ENCODE measurements at places on chromosomes 12 and 14.

DNA sequence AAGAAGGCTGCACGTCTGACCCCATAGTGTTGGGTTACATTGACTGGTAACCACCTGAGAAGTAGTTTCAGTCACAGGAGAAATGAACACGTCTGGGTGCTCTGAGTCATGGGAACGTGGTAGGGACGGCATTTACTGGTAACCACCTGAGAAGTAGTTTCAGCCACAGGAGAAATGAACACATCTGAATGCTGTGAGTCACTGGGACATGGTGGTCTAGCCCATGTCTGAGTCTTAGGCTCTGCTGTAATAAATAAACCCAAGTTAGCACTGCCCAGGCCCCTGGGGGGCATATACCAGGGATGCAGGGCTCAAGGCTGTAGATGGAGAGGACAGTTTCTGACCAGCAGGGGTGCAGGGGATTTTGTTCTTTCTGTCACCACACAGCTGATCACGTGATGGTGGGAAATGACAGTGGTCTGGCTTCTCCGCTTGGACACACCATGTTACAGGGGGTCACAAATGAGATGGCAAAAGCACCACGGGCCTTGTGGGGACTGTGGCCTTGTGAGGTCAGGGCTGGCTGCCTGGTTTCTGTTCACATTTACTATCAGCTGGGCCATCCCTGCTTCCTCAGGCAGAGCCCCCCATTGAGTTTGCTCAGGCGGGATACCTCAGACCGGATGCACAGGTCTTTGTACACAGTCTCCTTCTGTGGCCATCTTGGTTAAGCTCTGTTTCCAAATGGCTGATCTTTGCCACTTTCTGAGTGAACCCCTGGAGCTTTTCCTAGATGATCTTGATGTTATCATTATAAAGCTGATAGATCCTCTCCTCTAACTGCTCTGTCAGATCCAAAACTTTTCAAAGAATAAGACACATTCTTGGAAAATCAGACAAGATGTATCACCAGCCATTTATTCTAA lies 9.8 kb upstream of the C12orf42 start:
- no peaks in the 10 kb centered on the region for H3K36me3 ChIP-seq
- no peak for DNase-seq
- no peak overlapping the region for H3K27ac ChIP-seq
- H3K4me1 ChIP-seq, result no peaks in the 10 kb centered on the region
- H3K4me3 ChIP-seq, result no peak overlapping the region

GRCh38 chr12:57454566-57455373 lies at the start of gene INHBE:
TSS of gene INHBE (plus strand) at chr12:57455307. CDS start at chr12:57455537, 230 bp downstream.
- no peaks in the 10 kb centered on the region for H3K36me3 ChIP-seq
- DNase-seq, result peak; percentile 38
- H3K27ac ChIP-seq, result peak within 1 kb of the TSS; percentile 66
- peaks cover 37% of the 10 kb centered on the region for H3K4me1 ChIP-seq
- H3K4me3 ChIP-seq, result no peak within 1 kb of the TSS

- no peak overlapping the region for H3K27ac ChIP-seq
- H3K4me1 ChIP-seq, result peaks cover 3% of the 10 kb centered on the region
- no peak for DNase-seq
- no peak overlapping the region for H3K4me3 ChIP-seq
- no peaks in the 10 kb centered on the region for H3K36me3 ChIP-seq
Observed at GRCh38 chr12:9753498-9753897, 7.2 kb downstream of the CD69 start.

- H3K27me3 ChIP-seq, result no peaks in the 10 kb centered on the region
- H3K4me1 ChIP-seq, result no peaks in the 10 kb centered on the region
- DNase-seq, result no peak
- H3K4me3 ChIP-seq, result no peak overlapping the region
- H3K27ac ChIP-seq, result no peak overlapping the region
Observed at GRCh38 chr12:68416826-68417225, 84.7 kb upstream of the MDM1 start.

DNA sequence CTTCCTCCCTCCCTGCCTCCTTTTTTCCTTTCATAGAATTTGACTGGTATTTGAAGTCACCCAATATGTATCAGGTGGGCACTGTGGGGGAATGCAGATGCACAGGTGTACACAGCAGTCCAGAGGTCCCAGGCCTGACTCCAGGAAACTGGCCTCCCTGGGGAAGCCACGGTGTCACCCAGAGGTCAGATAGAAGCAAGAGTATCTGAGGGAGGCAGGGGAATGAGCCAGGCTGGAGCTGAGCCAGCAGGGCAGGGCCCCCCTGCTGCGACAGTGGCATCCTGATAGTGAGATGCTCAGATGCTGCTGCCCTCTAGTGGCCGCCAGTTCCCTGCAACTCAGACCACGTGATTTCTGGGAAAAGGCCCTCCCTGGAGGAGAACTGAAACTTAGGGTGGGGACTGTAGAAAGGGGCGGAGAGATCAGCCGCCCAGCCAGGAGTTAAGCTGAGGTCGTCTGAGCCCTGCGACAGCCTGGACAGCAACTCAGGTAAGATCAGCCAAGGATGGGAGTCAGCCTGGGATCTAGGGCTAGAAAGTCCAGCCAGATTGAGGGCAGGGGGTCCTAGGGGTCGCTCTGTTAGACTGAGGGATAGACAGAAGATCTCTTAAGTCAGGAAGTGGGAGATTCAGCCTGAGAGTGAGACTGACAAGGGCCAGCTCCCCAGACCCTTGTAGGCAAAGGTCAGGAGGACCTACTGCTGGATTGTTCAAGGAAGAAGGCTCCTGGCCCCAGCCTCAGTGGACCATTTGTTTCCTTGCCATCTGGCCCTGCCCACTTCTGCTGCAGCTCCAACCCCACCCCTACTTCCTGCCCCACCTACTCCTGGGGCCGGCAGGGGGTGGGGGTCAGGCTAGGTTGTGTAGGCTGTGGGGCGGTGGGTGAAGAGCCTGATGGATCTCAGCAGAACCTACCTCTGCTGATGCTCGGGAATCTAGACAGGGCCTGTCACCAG lies at the start of gene IRF9:
Gene IRF9 (plus strand): TSS at position 416 of the 955 bp plus-strand sequence. CDS start 880 bp downstream, outside the sequence.
- H3K4me1 ChIP-seq, result peaks cover 8% of the 10 kb centered on the region
- peak within 1 kb of the TSS; percentile 51 for H3K4me3 ChIP-seq
- peak; percentile 95 for DNase-seq
- peak within 1 kb of the TSS; percentile 75 for H3K27ac ChIP-seq
- H3K36me3 ChIP-seq, result peaks cover 40% of the 10 kb centered on the region

DNA sequence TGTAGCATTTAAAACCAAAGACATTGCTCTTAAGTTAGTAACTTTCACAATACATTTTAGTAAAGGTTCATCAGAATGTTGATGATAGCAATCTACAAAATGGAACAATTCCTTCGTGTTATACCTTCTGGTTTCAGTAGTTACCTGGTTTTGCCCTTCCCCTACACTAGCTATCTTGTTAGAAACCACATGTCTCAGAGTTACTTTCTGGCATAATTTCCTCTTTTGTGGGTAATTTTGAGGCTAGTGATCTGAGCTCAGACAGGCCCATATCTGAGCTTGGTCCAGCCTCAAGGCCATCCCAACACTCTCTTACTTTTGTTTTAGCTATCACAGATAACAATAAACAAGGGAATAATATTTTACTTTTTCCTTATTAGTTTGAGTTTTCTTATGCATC lies 196.9 kb downstream of the KITLG start:
- H3K4me1 ChIP-seq, result no peaks in the 10 kb centered on the region
- no peaks in the 10 kb centered on the region for H3K27me3 ChIP-seq
- no peak for DNase-seq
- no peaks in the 10 kb centered on the region for H3K36me3 ChIP-seq

- no peaks in the 10 kb centered on the region for H3K36me3 ChIP-seq
- H3K4me3 ChIP-seq, result no peak overlapping the region
- peaks cover 6% of the 10 kb centered on the region for H3K27me3 ChIP-seq
- H3K4me1 ChIP-seq, result peaks cover 37% of the 10 kb centered on the region
- no peak for DNase-seq
Observed at GRCh38 chr12:3197131-3197818, 120.1 kb downstream of the TSPAN9 start.

DNA sequence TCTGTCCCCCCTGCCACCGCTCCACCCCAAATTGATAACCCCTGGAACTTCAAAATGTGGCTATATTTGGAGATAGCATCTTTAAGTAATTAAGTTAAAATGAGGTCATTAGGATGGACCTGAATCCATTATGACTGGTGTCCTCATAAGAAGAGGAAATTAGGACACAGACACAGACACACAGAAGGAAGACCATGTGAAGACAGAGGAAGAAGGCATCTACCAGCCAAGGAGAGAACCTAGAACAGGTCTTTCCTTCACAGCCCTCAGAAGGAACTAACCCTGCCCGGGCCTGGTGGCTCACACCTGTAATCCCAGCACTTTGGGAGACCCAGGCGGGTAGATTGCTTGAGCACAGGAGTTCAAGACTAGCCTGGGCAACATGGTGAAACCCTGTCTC lies 3.6 kb upstream of the HRK start:
- DNase-seq, result no peak
- H3K36me3 ChIP-seq, result no peaks in the 10 kb centered on the region
- no peak overlapping the region for H3K4me3 ChIP-seq
- H3K27ac ChIP-seq, result no peak overlapping the region

DNA sequence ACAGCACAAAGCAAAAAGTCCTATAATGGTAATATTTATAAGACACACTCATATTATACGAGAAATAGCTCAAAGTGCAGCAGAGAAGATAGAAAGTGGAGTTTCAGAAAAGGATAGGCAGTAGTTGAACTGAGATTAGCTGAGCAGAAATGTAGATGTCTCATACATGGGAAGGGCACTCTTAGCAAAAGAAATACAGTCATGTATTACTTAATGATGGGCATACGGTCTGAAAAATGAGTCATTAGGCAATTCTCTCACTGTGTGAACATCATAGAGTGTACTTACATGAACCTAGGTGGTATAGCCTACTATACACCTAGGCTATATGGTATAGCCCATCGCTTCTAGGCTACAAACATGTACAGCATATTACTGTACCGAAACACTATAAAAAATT lies 671.3 kb downstream of the RPS29 start:
- DNase-seq, result no peak
- no peak overlapping the region for H3K27ac ChIP-seq
- H3K27me3 ChIP-seq, result no peaks in the 10 kb centered on the region

GRCh38 chr12:19434538-19434937 lies 4.8 kb upstream of the AEBP2 start:
- no peak overlapping the region for H3K27ac ChIP-seq
- no peak for DNase-seq
- no peaks in the 10 kb centered on the region for H3K27me3 ChIP-seq
- H3K4me1 ChIP-seq, result peaks cover 13% of the 10 kb centered on the region

DNA sequence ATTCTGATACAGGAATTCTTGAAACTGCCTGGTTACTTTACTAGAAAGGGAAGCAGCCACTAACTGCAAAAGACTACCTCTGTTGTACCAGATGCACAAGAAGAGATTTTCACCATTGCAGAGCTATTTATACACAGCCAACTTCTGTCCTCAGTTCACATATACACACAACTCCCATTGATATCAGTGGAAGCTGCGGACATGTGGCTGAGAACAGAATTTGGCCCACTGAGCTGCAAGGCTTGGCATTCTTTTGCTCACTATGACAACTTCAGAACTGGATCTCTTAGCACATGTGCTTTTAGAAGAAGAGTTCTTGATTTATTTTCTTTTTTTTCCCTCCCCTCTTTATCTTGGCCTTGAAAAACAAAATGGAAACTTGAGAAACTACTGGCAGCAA lies 28.3 kb downstream of the PTPRO start:
- no peak for DNase-seq
- no peak overlapping the region for H3K4me3 ChIP-seq
- no peaks in the 10 kb centered on the region for H3K4me1 ChIP-seq
- H3K36me3 ChIP-seq, result no peaks in the 10 kb centered on the region

- no peaks in the 10 kb centered on the region for H3K36me3 ChIP-seq
- H3K4me1 ChIP-seq, result no peaks in the 10 kb centered on the region
- DNase-seq, result no peak
- H3K27ac ChIP-seq, result no peak overlapping the region
- H3K27me3 ChIP-seq, result no peaks in the 10 kb centered on the region
Observed at GRCh38 chr12:103392722-103393121, 103.0 kb downstream of the C12orf42 start.

DNA sequence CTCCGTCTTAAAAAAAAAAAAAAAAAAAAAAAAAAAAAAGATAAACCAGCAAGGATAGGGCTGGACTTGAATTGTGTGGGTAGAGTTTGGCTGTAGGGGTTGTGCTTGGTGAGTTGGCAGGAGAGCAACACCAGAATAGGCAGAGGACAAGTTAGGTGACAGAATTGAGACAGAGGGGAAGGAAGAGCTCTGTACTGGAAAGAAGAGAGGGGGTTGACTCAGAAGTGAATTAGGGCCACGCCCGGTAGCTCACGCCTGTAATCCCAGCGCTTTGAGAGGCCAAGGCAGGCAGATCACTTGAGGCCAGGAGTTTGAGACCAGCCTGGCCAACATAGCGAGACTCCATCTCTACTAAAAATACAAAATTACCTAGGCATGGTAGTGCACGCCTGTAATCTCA lies 6.1 kb upstream of the TMEM30B start:
- no peak overlapping the region for H3K4me3 ChIP-seq
- no peaks in the 10 kb centered on the region for H3K36me3 ChIP-seq
- H3K27me3 ChIP-seq, result no peaks in the 10 kb centered on the region
- no peak for DNase-seq

- no peaks in the 10 kb centered on the region for H3K36me3 ChIP-seq
- H3K27me3 ChIP-seq, result no peaks in the 10 kb centered on the region
- no peak for DNase-seq
- no peak overlapping the region for H3K27ac ChIP-seq
- peaks cover 42% of the 10 kb centered on the region for H3K4me1 ChIP-seq
Observed at GRCh38 chr14:64760916-64761315, 56.7 kb downstream of the PLEKHG3 start.

DNA sequence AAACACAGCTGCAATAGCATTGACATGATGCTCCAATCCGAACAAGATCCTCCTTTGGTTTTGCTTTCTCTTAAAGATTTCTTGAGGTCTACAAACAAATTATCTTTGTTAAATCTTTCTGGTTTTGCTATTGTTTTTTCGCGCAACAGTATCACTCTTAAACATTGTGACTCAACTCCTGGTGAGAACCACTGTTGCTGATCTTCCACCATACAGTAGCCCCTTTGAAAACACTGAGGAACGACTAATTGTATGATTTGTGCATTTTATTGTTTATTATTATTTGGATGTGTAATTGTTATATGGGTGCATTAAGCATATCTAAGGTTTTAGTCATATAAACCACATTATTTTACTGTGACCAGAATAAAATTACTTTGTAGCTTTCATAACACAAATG lies 282.8 kb downstream of the EGLN3 start:
- no peaks in the 10 kb centered on the region for H3K36me3 ChIP-seq
- no peaks in the 10 kb centered on the region for H3K4me1 ChIP-seq
- no peak overlapping the region for H3K4me3 ChIP-seq
- no peak overlapping the region for H3K27ac ChIP-seq

GRCh38 chr12:88781909-88782308 lies 201.6 kb upstream of the KITLG start:
- DNase-seq, result peak; percentile 1
- H3K4me3 ChIP-seq, result no peak overlapping the region
- H3K4me1 ChIP-seq, result no peaks in the 10 kb centered on the region

GRCh38 chr14:53472306-53472705 lies 319.2 kb upstream of the DDHD1 start:
- H3K4me1 ChIP-seq, result no peaks in the 10 kb centered on the region
- no peak overlapping the region for H3K4me3 ChIP-seq
- H3K27me3 ChIP-seq, result peaks cover 11% of the 10 kb centered on the region
- no peak for DNase-seq
- H3K27ac ChIP-seq, result no peak overlapping the region

All from A673 (cell line).